ENCODE measurements at places on chromosomes 7 and 10.

DNA sequence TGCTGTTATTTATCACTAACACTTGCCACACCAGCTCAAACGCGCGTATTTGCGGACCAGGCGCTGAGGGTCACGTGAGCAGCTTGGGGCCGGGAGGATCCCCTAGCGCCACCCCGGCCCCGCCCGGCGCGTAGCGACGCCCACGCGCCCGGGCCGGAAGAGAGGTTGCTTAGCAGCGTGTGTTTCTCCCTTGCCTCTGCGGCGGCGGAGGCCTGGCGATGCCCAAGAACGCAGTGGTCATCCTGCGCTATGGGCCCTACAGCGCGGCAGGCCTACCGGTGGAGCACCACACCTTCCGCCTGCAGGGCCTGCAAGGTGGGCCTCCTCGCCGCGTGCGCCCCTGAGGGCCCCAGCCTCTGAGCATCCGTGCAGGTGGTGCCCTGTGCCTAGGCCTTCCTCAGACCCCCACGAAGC lies at the start of gene C10orf53:
Gene C10orf53, plus strand, starts transcription at position 172 of the 414 bp plus-strand sequence. Its CDS starts 47 bp downstream, at position 219.
- DNase-seq, result peak; percentile 47

GRCh38 chr10:62457598-62457997 lies 83.4 kb downstream of the ZNF365 start:
- DNase-seq, result no peak

GRCh38 chr7:72298912-72299311 lies 113.2 kb downstream of the CALN1 start:
- no peak for DNase-seq

- no peak for DNase-seq
Measured at GRCh38 chr7:91553410-91553895, 289.2 kb downstream of the FZD1 start.

GRCh38 chr7:132251327-132251659 lies 325.0 kb downstream of the PLXNA4 start:
- no peak for DNase-seq

DNA sequence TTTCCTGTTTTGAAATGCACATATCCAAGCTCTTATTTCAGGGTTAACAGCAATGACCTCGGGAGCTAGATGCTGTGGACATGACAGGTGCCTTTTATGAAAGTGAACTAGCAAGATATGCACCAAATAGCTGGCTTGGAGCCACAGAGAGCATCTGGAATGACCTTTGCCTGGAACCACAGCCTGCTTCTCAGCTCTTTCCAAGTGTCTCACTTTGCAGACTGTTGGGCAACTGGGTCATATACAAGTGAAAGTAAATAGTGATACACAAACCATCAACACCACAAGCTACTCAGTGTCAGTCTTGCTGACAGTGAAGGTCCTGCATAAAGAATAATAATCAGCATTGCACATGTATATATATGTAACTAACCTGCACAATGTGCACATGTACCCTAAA lies 183.5 kb downstream of the RNF133 start:
- no peak for DNase-seq

DNA sequence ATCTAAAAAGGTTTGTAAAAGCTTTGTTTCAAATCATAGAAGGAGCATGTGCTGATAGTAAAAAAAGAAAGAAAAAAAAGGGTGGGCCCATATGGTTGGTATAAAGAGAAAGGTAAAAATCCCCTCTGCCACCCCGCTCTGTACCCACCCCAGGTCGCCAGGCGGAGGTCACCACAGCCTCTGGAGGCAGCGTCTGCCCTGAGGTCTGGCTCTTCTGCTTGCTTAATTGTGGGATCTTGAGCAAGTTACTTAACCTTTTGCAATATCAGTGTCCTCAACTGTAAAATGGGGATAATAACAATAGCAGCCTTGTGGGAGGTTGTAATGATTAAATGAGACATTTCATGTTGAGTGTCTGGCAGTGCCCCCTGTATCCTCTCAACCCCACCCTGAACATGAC lies 10.7 kb upstream of the PCBD1 start:
- no peak for DNase-seq

- no peak for DNase-seq
Measured at GRCh38 chr7:3912291-3912690, 611.2 kb downstream of the SDK1 start.

DNA sequence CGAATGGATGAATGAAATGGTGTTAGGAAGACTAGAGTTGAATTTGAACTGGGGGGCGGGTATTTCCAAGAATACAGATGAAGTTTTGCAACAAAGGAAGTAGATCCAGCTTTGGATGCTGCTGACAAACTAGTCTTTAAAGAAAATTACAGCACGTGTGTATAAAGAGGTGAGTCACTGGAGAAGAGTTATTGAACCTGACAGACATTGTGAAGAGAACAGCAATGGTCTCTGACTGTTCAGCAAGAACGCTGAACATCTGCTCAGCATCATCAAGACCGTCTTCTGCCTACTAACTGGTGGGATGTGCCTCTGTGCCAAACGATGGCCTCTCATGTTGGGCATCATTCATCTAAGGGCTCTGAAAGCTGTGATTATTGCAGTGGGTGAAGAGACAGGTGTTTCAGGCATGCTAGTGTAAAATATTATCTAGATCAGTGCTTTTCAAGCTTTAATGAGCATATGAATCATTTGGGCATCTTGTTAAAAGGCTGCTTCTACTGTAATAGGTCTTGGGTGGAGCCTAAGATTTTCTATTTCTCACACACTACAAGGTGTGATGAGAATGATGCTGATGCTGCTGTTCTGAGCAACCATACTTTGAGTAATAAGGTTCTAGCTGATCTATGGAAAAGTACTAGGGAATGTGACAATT lies 291.3 kb downstream of the PTEN start:
- no peak for DNase-seq

GRCh38 chr10:70738006-70738760 lies 47.0 kb downstream of the TBATA start:
- DNase-seq, result no peak

- no peak for DNase-seq
Measured at GRCh38 chr7:68146983-68147382, 1150.3 kb downstream of the TYW1 start.

All from activated CD4-positive, alpha-beta T cell treated with anti-CD3 and anti-CD28 coated beads, Interleukin-2, Interleukin-6, amounts not matched to agents 100 ng/mL and 50 ng/mL, durations not matched to agents 16 hours and 8 hours (primary cell).